ENCODE measurements at places on chromosomes 3 and 15.

DNA sequence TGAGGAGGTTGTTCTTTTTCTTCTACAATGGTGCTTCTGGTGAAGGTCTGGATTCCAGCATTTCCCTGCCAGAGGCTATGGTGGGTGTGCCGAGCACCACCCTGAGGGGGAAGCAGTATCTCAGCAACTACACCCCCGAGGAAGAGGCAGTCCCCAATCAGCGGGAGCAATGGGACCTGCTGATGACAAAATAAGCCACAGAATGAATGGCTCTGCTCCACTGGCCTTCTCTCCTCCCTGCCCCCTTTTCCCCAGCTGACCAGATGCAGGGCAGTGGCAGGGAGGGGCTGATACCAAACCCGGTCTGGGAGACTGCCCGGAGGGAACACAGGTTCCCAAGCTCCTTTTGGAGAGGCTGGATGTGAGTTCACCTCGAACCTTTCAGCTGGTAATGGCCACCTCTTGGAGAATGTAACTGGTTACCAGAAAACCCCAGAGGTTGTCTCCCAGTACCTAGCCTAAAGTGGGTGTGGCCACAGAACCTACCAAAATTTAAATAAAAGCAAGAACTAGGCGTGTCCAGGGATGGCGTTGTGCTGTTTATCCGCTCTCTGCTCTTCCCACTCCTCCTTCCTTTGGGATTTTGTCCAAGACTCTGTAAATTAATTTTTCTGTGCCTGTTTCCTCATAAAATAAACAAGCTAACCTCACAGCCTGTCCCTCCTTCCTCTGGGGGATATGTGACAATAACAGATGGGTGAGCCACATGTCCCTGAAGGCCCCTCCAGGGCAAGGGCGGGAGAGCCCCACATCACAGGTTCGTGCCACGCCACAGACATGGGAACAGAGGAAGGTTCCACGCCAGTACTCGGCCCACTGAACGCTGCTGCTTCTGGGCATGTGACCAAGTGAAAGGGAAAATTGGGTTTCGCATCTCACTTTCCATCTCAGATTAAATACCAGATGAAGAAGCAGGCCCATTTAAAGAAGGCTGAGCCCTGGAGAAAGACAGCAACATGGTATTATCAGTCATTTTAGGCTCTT lies 35.1 kb upstream of the SPTBN5 start:
- no peak for DNase-seq

DNA sequence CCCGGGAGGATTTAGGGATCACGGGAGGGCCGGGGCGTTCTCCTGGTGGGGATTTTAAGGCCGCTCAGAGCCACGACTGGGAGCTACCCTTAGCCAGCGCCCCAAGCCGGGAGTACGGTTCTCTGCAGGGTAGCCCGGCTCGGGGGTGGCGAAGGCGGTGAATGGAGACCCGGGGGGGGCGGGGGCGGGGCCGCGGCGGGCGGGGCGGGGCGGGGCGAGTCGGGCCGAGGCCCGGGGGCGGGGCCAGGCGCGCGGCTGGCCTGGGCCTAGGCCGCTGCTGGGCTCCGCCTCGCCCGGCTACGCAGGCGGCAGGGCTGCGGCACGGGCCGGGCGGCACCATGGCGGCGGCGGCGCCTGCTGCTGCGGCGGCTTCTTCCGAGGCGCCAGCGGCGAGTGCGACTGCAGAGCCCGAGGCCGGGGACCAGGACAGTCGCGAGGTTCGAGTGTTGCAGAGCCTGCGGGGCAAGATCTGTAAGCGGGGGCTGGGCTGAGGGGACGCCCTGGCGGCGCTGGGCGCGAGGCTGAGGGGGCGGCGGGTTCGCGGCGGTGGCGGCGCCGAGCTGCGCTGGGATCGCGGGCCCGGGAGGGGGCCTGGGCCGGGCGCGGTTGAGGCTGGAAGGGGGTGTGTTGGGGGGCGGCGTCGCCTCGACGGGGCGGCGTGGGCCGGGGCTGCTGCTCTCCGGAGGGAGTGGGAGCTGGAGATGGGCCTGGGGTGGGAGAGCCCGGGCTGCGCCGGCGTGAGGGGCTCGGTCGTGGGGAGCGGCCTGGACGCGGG lies at the start of gene RASA2:
TSS of gene RASA2 (plus strand) at position 282 of the 775 bp plus-strand sequence. CDS start at position 339, 57 bp downstream.
- DNase-seq = peak; percentile 73

DNA sequence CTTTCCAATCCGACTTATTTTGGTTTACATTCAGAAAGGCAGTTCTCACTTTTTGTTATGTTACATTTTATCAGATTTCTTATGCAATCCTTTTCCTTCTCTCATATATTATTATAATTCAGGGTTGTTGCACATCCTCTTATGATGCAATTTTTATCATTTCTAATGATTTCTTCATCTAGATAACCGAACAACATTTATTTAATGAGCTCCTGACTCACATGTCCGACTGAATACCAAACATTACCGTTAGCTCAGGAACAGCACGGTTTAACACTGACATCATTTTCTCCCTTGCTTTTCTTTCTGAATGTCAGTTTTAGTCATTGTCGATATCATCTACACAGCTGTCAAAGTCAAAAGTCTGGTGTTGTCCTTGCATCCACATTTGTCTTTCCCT lies 199.2 kb downstream of the BCHE start:
- DNase-seq = no peak

- no peak for DNase-seq
Observed at GRCh38 chr15:99455789-99456160, 110.0 kb upstream of the MEF2A start.

DNA sequence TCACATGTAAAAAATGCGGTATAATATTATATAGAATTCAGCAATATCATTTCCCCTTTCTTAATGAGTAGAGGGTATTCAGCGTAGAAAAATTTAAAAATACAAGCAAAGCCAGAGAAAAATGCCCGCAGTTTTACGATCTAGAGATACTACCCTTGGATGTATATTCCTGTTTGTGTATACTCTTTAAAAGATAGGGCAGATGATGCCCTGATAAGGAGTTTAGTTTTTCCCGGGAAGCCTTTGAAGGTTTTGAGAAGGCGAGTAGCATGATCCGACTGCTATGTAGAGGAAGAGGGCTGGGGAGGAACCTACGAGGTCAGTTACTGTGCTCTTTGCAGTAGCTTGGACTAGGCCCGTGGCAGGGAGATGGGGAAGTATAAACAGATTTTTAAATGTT lies 1.2 kb downstream of the YEATS2 start:
- DNase-seq = no peak

GRCh38 chr3:31193871-31194270 lies 299.4 kb upstream of the GADL1 start:
- no peak for DNase-seq

DNA sequence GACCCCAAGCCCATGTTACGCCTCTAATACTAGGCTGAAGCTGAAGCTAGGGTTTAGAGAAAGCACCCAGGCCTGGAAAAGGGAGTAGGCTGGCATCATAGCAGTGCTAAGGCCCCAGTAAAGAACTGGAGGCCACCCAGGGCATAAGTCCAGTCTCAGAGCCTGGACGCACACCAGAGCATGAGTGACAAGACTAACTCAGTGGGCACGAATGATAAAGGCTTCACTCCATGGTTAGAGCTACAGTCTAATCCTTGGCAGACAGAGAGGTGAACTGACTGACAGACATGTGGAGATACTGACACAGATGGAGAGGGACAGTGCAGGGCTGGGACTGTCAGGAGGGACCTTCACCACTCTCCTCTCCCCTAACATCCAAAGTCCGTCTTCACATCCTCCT lies 139.8 kb downstream of the KCNMB2 start:
- DNase-seq = no peak

DNA sequence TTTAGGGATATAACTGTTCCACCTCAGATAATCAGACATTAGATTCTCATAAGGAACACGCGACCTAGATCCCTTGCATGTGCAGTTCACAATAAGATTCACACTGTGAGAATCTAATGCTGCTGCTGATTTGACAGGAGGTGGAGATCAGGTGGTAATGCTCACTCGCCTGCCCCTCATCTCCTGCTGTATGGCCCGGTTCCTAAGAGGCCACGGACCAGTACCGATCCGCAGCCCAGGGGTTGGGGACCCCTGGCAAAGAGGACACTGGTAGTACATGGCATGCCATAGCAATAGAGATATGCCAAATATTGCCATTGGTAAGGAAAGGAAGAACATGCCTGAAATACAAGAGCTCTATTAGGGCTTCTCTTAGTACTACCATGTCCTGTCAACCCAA lies 59.7 kb downstream of the LSM3 start:
- no peak for DNase-seq

DNA sequence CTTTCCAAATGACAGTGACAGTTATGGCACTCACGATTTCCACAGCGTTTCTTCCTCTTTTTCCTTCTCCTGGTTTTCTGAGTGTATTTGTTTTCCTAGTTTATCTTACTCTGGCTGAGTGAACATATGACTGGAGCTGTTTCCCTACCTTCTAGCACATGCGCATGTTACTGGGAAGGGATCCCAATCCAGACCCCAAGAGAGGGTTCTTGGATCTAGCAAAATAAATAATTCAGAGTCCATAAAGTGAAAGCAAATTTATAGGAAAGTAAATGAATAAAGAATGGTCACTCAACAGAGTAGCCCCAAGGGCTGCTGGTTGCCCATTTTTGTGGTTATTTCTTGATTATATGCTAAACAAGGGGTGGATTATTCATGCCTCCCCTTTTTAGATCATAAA lies 23.8 kb downstream of the METTL6 start:
- no peak for DNase-seq

- DNase-seq = no peak
Observed at GRCh38 chr3:100956276-100956675, 36.9 kb downstream of the ABI3BP start.

DNA sequence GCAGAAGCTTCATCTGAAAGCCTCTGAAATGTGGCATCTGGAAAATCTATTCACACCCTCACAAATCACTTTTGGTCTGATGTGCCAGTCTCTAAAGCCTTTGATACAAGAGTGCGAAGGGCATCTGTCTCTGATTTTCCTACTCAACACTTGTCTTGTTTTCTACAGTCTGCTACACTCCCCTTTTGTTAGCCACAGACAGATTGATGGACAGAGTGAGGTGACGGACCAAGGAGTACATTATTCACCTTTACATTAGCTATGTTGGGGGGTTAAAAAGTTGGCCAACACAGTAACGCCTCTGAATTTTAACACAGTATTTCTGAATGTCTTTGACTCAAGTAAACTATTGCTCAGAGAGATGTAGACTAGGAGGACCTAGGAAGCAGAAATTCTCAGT lies 63.1 kb downstream of the TNIK start:
- DNase-seq = no peak

DNA sequence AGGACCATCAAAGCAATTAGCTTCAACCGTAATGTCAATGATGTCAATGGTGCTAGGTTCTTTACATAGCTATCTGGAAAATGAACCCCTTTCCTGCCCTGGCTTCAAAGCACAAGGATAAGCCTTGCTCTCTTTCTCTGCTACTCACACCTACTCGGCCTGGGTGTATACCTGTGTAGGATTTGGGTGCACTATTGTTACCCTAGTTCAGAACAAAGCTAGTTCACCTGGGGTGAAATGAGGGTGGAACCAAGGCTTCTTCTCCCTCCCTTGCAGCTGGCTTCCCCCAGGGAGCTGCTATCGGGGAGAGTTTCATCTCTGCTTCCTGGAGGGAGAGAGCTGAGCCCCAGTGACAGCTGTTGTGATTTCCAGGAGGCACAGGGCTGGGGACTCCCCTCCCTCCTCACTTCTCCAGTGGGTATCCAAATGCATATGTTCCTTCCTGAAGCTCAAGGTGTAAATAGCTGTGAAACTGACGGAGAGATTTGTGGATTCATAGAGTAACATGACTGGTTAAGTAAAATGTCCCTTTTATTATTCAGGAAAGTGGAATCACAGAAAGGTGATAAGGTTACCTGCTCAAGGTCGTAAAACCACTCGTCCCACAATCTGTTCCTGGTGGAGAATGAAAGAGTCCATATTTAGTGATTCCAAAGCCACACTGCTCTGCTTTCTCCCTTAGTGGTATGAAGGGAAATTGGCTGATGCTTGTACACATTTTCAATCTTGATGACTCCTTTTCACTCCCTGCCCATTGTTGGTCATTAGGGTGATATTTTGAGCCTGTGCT lies 11.8 kb upstream of the C3orf70 start:
- no peak for DNase-seq

- no peak for DNase-seq
Observed at GRCh38 chr3:52281981-52282801, 3.7 kb upstream of the WDR82 start.

DNA sequence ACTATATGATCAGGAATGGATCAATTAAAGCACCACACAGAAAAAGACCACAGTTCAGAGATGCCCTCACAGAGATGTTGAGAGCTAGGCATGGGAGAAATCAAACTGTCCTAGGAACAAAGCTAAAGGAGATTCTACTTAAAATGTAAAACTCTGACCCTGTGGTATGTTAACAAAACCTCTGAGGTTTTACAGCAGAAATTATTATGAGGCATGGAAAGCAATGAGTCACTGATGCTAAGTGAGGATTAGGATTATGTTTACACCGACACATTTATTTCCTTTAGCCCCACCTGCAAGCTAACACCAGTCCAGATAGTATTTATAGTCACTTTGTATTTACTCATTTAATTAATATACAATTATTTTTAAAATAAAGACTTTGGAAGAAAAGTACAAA lies 1242.2 kb downstream of the OTOL1 start:
- DNase-seq = no peak

DNA sequence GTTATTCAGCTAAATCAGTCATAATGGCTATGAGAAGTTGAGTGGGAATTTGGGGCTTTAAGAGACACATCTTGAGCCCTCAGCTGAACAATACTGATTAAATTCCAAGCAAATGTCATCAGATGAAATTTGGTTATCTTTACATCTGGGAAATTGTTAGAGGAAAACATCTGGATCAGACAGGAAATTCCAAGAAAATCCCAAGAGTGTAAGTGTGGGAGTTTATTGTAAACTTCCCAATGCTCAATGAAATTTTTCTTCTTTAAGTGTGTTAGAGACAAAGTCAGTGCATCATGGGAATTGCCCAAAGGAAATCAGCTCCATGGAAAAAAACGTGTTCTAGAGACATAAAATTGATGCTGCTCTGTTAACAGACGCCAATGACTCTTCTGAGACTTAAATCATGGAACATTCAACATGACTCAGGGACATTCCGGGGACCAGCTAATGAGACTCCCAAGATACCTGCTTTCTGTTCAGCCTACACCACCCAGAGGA lies 19.8 kb upstream of the DCLK3 start:
- DNase-seq = no peak

DNA sequence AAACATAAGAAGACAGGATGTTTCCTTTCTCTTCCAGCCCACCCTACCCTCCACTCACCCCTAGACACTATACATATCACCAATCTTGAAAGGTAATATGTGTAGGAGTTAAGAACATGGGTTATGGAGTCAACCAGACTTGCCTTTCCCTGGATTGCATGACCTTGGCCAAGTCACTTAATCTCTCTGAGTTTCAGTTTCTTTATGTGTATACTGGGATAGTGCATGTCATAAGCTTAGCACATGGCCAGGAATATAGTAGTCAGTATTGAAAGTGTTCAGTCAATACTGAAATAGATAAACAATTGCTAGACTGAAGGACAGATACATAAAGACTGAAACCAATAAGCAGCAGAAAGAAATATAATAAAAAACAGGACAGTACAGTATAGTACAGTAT lies 283.2 kb upstream of the STT3B start:
- DNase-seq = no peak

- DNase-seq = peak; percentile 32
Observed at GRCh38 chr3:150183678-150184425, 213.2 kb upstream of the PFN2 start.

GRCh38 chr3:182182531-182182968 lies 470.8 kb downstream of the SOX2 start:
- DNase-seq = no peak

Measured in GM12891 (cell line).